ENCODE measurements at places on chromosomes 16 and 17.

- no peak for DNase-seq
Measured at GRCh38 chr17:58302919-58303585, 22.3 kb upstream of the MPO start.

GRCh38 chr17:20235747-20236146, 226.6 kb downstream of the SPECC1 start:
- DNase-seq = no peak

- no peak for DNase-seq
Measured at GRCh38 chr17:73895157-73895556, 250.9 kb upstream of the SDK2 start.

DNA sequence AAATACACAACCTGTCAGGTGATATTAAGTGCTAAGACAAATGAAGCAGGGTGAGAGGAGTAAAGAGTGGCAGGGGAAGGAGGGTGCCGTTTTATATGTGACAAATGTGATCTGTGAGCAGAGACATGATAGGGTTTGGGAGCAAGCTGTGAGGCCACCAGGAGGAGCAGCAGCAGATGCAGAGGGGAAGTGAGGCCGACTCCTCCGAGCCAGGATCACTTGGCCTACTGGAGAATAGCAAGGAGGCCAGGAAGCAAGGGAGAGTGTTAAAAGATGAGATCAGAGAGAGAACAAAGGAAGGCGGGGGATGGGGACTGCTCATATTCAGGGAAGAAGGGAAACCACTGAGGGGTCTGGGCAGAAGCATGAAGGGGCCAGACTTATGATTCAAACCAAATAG, 129.4 kb downstream of the TANGO6 start:
- DNase-seq = no peak

GRCh38 chr17:50210240-50211225, 9.1 kb upstream of the COL1A1 start:
- no peak for DNase-seq

GRCh38 chr17:27346228-27346899, 52.5 kb downstream of the WSB1 start:
- DNase-seq = no peak

DNA sequence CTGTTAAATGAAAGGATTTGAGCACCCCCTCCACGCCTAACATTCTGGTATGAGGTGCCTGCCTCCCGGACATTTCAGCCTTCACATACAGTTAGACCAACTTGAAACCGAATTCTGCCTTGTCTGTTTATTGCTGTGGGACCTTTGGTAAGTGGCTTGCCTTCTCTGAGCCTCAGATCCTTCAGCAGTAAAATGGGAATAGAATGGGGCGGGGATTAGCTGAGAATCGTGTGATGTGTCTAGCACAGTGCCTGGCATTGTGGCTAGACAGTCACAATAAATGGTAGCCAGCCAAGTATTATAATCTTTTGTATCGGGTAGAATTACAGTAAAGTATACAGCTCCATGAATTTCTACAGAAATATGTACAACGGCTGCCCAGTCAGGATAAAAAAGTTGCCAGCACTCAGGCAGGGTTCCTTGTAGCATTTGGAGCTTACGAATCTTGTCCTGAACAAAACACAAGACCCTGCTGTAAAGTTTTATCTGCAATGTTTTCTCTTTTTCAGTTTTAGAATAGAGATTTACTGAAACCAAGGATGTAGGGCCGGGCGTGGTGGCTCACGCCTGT, 786 bp downstream of the TMC7 start:
- no peak for DNase-seq

DNA sequence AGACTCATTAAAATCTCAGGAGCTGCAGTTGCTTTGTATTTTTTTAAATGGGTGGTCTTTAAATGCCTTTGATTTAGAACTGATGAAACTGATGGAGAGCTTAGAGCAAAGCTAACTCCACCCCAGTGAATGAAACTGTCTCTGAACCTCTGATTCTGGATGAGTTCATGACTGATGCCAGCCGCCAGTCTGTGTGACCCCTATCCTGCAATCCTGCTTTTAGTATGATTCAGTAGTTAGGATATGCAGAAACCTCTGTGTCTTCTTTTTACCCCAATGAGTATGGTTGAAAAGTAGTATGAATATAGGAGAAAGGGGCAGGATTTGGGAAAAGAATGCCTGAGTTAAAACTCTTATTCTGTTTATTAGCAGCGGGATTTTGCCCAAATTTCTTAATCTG, 12.3 kb upstream of the SALL1 start:
- no peak for DNase-seq

- DNase-seq = no peak
Measured at GRCh38 chr16:86120201-86121192, 221.5 kb downstream of the IRF8 start.

- DNase-seq = no peak
Measured at GRCh38 chr17:44216173-44216572, 3.3 kb downstream of the UBTF start.

GRCh38 chr17:59627770-59628171, 8.1 kb downstream of the CLTC start:
- no peak for DNase-seq

DNA sequence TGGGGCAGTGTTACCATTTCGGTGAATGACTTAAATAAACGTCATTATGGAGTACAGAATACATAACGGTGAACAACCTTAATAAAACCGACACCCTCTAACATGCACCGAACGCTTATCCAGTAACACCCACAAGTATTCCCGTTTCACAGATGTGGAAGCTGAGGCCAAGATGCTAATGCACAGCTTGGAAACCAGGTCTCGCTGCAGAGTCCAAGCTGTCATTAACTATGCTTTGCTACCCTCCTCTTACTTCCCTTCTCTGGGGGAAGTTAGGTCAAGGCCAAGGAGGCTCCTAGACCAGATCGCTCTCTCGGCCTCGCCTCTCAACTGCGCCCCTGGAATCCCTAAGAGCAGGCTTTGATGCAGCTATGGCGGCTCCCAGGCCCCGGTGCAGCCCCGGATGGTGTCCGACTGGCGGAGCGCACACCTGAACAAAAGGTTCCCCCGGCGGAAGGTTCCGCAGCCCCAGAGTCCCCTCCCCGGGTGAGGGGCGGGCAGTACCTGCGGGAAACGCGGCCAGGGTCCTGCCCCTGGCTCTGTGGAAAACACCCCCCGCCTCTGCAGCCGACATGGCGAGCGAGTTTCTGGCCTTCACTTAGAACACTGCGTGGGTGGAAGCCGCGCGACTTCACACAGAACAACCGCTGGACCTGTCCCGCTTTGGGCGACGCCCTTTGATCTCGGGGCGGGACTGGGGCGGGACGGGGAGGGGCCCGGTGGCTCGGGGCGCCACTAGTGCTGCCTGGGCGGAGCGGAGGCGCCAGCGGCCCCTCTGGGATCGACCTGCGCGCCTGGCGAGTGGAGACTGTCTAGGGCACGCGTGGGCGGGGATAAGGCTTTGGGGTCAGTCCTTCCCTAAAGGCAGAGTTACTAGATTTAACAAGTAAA, at the start of gene CPPED1:
Gene CPPED1, minus strand, starts transcription at position 685 of the 891 bp plus-strand sequence. Its CDS starts 111 bp downstream, at position 574.
- DNase-seq = peak; percentile 62

- DNase-seq = no peak
Measured at GRCh38 chr16:988471-989353, 7.1 kb downstream of the SOX8 start.

GRCh38 chr17:73410586-73411312, 98.9 kb upstream of the CDC42EP4 start:
- DNase-seq = no peak

DNA sequence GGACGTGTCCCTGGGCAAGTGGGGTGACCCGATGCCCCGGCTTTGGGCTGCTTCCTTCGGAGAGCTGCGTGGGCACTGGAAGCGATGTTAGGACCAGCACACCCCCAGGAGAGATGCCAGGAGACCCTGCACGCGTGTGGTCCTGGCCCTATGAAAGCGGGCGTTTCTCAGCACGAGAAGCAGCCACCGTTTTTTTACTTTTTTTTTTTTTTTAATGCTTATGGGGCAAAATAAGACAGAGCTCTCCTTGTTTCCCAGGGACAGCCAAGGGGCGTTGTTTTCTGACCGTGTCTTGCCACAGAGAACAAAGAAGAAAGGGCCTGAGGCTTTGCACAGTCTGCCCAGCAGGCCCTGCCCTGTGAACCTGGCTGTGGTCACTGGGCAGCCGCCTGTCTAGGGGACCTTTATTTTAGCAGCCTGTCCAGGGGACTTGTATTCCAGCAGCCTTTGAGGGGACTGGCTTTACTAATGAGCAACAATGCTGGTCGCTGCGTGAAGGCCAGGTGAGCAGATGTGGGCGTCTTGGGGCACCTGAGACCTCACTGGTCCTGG, 996 bp downstream of the SLC25A10 start:
- DNase-seq = no peak

GRCh38 chr16:63442246-63442645, 1406.0 kb upstream of the CDH8 start:
- DNase-seq = peak; percentile 25

DNA sequence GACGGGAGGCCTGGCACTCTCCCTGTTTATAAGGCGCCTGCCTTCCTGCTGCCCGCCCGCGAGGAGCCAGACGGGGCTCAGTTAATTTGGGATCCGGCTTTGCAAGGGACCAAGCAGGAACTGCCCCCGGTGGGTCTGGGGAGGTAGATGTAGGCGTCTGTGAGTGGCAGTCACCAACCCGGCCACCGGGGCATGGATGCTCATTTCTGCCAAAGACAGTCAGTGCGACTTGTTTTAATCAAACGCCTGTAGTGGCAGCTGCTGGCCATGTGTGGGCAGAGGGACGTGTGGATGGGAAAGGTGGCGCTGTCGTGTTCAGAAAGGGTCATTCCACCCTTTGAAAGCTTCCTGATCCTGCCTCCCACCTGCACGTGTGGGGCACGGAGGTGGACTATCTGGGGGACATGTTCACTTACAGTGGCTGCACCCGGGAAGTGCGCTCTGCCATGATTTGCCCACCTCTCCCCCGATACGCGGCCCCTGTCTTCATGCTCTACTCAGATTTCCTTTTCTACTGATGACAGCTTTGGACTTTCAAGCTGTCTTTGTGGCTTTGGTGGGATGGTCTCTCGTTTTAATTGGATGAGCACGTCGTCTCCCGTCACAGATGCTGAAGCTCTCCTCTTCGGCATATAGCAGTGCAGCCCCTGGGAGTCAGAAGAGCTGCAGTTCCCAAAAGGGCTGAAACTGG, 60.3 kb upstream of the CIBAR2 start:
- DNase-seq = peak; percentile 78

GRCh38 chr17:65593855-65594845, 32.7 kb upstream of the AXIN2 start:
- DNase-seq = no peak

DNA sequence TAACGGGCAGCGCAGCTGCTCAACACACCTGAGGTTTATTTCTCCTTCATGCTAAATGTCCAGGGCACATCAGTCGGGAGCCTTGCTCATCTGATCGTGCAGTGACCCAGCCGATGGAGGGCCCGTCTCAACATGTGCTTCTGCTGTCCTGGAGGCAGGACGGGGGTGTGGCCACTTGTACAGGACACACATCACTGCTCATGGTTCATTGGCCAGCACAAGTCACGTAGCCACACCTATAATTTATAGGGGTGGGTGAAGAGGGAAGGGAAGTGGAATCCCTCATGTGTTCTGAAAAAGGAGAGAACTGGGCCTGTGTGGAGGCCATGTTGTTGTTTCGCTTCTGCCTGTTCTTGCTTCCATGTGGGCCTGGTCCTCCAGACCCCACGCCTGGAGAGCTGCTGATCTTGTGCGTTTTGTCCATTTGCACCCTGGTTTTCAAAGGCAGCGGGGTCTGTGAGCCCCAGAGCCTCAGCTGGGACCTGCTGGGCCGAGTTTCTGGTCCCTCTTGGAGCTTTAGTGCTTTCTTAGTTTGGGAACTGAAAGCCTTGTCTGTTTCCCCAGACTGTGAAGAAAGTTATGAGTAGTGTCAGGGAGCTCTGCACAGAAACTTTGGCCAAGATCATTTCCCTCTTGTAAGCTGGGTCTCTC, 60.5 kb downstream of the CMIP start:
- no peak for DNase-seq

- no peak for DNase-seq
Measured at GRCh38 chr16:55443434-55444346, 35.3 kb upstream of the MMP2 start.

DNA sequence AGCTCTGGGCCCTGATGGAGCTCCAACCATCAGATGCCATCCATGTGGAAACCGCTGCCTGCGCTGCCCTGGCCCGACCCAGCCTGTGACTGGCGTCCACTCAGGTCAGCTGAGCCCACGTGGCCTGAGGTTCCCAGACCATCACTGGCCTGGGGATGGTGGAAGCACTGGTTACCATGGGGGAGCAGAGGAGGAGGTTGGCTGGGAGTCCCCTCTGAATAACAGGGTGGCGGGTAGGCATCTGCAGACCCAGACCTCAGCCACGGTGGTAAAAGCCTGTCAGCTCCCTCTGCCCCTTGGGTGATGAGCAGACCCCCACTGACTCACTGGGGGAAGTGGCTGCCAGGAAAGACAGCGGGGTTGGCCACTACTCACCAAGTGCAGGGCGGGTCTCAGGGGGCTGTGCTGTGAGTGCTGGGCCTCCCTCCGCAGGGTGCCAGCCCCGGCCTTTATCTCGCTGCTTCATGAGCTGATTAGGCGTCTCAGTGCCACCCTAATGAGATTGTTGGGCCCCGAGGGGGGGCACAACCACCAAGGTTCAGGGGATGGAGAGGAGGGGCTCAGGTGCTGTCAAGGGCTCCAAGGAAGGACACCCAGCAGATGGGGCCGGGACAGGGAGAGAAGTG, at the start of gene PDE6G:
Gene PDE6G, minus strand, starts transcription at position 425 of the 626 bp plus-strand sequence. CDS start 3,237 bp downstream, outside the sequence.
- DNase-seq = no peak

- no peak for DNase-seq
Measured at GRCh38 chr16:51012396-51012795, 138.7 kb downstream of the SALL1 start.

GRCh38 chr17:57106107-57106835, 21.2 kb downstream of the AKAP1 start:
- no peak for DNase-seq

- DNase-seq = no peak
Measured at GRCh38 chr17:74857191-74857590, 2.5 kb downstream of the GRIN2C start.

All from SHP77 treated with DMSO at 0.1 percent for 48 hours (cell line).